ENCODE measurements at places on chromosomes 6 and 20.

DNA sequence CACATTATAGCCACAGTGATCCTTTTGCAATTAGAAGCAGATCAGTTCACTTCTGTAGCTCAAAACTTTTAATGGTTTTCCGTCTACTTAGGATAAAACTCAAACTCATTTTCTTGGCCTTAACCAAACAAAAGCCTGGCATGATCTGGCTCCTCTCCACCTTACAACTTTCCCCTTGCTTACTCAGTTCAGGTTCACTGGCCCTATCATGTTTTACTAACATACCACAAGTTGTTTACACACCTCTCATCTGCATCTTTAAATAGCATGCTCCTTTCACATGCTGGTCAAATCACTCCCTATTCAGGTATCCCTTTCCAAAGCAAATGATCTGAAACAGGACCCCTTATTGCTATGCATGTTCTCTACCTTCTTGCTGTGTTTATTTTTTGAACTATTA is 191.4 kb upstream of the FAM83B start:
- DNase-seq, result peak; percentile 20

DNA sequence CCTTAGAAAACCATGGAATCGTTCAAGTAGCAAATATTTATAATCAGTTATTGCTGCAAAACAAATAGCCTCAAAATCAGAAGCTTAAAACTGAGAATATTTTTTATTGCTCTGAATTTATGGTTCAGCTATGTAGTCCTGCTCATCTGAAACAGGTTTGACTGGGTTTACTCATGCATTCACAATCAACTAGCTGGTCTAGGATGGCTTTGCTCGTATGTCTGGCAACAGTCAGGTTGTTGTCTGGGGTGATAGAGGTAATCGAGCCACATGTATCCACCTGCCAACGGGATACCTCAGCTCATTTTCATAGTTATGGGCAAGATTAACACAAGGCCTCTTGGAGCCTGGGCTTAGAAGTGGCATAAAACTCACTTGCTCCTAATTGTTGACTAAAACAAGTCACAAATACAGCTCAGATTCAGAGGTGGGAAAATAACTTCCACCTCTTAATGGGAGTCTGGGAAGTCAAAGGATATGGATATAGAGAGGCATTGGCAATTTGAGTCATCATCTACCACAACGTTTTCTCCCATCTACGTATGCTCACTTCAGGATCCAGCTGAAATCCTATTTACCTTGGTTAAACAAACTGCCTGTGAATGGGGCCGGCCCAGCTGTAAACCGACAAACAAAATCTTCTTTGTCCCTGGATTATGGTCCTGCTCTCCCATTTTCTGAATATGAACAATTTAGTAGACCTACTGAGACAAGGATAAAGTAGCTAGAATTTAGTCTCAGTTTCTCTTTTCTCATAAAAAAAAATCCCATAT is 54.5 kb upstream of the TENT5A start:
- no peak for DNase-seq

- no peak for DNase-seq
Measured at GRCh38 chr6:19842030-19842615, 5.0 kb downstream of the ID4 start.

- DNase-seq, result no peak
Measured at GRCh38 chr6:22808466-22808865, 239.1 kb downstream of the HDGFL1 start.

DNA sequence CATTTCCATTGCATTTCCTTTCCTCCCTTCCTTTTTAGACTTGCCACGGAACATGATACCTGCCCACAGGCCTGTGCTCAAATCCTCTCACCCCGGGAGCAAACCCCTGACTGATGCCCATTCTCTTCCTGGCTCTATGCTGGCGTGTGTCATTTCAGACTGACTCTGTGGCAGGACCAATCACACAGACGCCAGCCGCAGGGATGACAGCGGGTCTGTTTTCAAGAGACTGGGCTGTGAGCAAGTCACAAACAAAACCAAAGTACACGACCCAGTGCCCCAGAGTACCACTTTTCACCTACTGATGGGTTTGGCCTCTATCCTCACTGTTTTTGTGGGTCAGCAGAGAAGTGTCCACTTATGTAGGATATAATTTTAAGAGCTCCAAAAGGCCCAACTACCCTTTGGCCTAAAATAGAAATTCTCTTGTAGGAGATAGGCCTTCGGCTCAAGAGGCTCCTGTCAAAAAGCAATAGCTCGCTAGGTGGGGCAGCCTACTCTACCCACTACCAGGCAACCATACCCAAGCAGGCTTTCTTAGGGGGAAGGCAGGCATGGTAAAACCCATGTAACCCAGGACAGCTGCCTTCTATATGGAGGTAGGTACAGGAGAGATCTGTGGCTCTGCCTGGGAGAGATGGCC is 215.7 kb downstream of the CDC5L start:
- no peak for DNase-seq

GRCh38 chr6:36223706-36224105 is 27.2 kb downstream of the BRPF3 start:
- DNase-seq, result no peak

Data from left kidney (tissue), 8 donors.